Hematopoietic multipotent progenitor cell treated with erythropoietin and hydrocortisone succinate and interleukin-3 and kit ligand, for 4 days (in vitro differentiated cells): ENCODE measurements at places on chromosomes 4 and X.

DNA sequence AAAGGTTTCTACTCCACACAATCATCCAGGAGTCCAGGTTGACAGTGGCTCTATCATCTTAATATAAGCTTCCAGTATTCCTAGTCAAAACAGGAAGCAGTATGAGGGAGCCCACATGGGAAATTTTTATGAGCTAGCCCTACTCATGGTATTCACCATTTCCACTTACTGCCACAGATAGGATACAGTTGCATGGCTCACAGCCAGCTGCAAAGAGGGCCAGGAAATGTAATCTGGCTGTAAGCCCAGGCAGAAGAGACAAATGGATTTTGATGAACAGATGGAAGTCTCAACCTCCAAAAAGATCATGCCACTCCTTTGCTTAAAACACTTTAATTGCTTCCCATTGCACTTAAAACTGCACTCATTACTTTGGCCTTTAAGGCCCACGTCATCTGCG, 150.6 kb downstream of the ADAMTS3 start:
- DNase-seq = peak; percentile 36

- peak; percentile 11 for DNase-seq
These were observed 22.8 kb downstream of the MFAP3L start for GRCh38 chr4:170003071-170004070.

GRCh38 chr4:168955674-168956073, 54.4 kb downstream of the CBR4 start:
- no peak for DNase-seq

GRCh38 chr4:10694151-10694827, 9.7 kb upstream of the CLNK start:
- no peak for DNase-seq
